ENCODE measurements at places on chromosomes 1 and 21.

DNA sequence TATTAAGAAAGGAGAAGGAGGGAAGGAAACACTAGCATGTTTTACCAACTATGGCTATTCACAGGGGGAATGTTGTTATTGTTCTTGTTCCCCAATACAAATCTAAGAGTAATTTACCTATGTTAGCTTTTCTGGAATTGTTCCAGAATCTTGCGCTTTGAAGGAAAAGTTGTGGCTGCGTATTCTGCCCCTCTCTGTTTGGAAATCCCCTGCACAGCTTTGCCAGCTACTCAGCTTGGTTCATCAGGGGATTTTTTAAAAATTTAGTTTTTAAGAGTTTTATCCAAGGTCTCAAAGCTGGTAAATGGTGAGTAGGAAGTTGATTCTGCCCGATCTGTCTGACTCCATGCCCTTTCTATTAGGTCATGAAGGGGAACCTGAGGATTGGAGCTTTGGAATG is 9.5 kb upstream of the IRF6 start:
- H3K27me3 ChIP-seq = no peaks in the 10 kb centered on the region
- H3K27ac ChIP-seq = no peak overlapping the region
- no peak for DNase-seq

- peak; percentile 66 for DNase-seq
- peak overlapping the region; percentile 78 for H3K4me3 ChIP-seq
- peaks cover 18% of the 10 kb centered on the region for H3K4me1 ChIP-seq
- H3K36me3 ChIP-seq = no peaks in the 10 kb centered on the region
- peak overlapping the region; percentile 15 for H3K27ac ChIP-seq
These were observed 569 bp downstream of the ATF3 start for GRCh38 chr1:212608959-212609700.

DNA sequence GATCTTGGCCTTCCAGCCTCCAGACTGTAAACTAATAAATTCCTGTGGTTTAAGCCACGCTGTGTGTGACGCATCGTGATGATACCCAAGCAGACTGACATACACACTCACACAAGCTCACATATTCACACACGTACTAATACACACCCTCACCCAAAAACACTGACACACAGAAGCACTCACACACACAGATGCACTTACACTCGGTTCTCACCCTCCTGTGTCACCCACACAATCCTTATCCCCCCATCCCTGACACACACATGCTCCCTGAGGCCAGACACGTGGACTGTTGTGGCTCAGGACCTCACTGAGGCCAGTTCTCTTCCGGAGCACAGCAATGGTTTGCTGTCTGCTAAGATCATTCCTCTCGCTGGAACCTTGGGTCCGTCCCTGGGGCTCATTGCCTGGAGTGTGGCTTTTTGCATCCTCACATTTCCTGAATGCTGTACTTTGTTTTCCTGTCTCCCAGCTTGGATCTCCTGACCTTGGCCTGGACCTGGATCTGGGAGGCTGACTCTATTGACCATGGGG is 76.9 kb upstream of the LYST start:
- no peak overlapping the region for H3K27ac ChIP-seq
- no peak for DNase-seq
- H3K36me3 ChIP-seq = no peaks in the 10 kb centered on the region

- no peaks in the 10 kb centered on the region for H3K27me3 ChIP-seq
- H3K27ac ChIP-seq = no peak overlapping the region
- no peak for DNase-seq
- no peaks in the 10 kb centered on the region for H3K36me3 ChIP-seq
- peaks cover 5% of the 10 kb centered on the region for H3K4me1 ChIP-seq
- H3K4me3 ChIP-seq = no peak overlapping the region
These were observed 41.0 kb upstream of the SEC16B start for GRCh38 chr1:178010674-178011464.

GRCh38 chr1:230047114-230047865 is 19.7 kb upstream of the GALNT2 start:
- peak; percentile 84 for DNase-seq
- no peak overlapping the region for H3K4me3 ChIP-seq
- peaks cover 5% of the 10 kb centered on the region for H3K4me1 ChIP-seq
- no peak overlapping the region for H3K27ac ChIP-seq
- no peaks in the 10 kb centered on the region for H3K27me3 ChIP-seq
- H3K36me3 ChIP-seq = no peaks in the 10 kb centered on the region

DNA sequence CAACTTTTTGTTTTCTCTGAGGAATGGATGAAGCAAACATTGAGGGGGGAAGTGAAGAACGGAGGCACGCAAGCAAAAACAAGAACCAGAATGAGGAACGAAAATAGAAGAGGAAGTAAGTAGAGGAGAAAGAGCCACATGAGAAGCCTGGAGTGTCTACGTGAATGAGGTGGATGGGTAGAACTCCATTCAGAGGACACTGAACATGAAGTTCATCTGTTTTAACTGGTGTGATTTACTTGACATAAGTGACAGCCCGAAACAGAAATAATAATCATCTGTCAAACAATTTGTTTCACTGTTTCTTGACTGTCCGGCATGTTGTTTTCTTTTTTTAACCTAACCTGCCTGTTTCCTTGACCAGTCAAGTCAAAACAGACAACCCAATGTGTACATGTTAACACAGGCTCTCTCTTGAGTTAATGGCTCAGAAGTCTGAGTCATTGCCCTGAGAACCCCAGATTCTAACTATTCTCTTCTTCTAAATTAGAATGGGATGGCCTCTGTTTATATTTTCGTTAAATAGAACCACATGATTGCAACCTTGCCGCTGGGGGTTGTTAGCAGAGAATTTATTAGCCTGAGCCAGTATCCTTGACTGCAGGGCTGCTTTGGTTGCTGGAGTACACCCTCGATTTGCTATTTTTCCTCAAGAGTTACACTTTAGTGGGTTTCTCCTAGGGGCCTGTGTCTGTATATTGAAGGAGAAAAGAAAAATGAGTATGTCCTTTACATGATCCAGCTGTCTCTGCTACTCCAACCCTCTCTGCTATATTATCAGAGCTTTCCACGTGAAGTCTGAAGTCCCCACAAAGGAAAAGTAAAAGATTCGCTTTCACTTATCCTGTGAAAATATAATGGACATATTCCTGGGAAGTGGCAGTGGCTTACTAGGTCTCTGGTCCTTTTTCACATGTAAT is 151.7 kb downstream of the ZC3H11B start:
- no peaks in the 10 kb centered on the region for H3K4me1 ChIP-seq
- no peaks in the 10 kb centered on the region for H3K36me3 ChIP-seq
- no peaks in the 10 kb centered on the region for H3K27me3 ChIP-seq
- no peak for DNase-seq

DNA sequence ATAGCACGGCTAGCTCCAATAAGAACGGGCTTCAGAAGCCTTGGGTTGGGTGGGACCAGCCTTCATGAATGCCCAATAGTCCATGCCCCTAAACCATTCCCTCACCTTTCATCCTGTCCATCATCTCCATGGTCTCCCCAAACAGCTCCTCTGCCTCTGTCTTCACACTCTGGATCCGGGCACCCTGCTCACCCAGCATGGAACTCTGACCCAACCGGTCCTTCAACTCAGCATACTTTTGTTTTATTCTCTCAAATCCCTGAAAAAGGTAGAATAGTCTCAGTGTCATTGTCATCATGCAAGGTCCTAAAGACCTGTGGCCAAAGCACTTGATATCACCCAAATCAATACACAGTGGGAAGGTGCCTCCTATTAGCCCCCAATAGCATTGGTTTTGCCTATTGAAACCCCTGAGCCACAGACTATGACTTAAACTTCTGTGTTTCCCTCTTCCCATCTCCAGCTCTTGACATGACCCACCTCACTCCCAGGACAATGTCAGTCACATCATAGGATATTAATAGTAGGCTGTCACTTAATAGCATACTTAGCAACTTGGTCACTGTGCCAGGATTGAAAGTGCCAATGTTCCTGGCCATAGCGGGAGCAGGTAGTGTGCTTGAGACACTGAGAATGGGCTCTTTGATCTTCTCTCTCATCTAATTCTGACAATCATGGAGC is 33.0 kb downstream of the CAMK1G start:
- H3K4me1 ChIP-seq = no peaks in the 10 kb centered on the region
- no peak overlapping the region for H3K4me3 ChIP-seq
- no peak for DNase-seq
- no peak overlapping the region for H3K27ac ChIP-seq
- H3K36me3 ChIP-seq = no peaks in the 10 kb centered on the region

- no peaks in the 10 kb centered on the region for H3K36me3 ChIP-seq
- H3K27me3 ChIP-seq = no peaks in the 10 kb centered on the region
- no peaks in the 10 kb centered on the region for H3K4me1 ChIP-seq
- DNase-seq = no peak
- no peak overlapping the region for H3K27ac ChIP-seq
- no peak overlapping the region for H3K4me3 ChIP-seq
These were observed 3.7 kb downstream of the ARHGEF16 start for GRCh38 chr1:3457910-3458883.

GRCh38 chr1:41751804-41752513 is 166.8 kb downstream of the HIVEP3 start:
- no peaks in the 10 kb centered on the region for H3K36me3 ChIP-seq
- no peak overlapping the region for H3K4me3 ChIP-seq
- H3K4me1 ChIP-seq = peaks cover 5% of the 10 kb centered on the region
- no peaks in the 10 kb centered on the region for H3K27me3 ChIP-seq

- H3K36me3 ChIP-seq = no peaks in the 10 kb centered on the region
- H3K4me1 ChIP-seq = peaks cover 4% of the 10 kb centered on the region
- no peak overlapping the region for H3K27ac ChIP-seq
- DNase-seq = no peak
These were observed 4.2 kb downstream of the ADAMTS5 start for GRCh38 chr21:26962621-26963181.

DNA sequence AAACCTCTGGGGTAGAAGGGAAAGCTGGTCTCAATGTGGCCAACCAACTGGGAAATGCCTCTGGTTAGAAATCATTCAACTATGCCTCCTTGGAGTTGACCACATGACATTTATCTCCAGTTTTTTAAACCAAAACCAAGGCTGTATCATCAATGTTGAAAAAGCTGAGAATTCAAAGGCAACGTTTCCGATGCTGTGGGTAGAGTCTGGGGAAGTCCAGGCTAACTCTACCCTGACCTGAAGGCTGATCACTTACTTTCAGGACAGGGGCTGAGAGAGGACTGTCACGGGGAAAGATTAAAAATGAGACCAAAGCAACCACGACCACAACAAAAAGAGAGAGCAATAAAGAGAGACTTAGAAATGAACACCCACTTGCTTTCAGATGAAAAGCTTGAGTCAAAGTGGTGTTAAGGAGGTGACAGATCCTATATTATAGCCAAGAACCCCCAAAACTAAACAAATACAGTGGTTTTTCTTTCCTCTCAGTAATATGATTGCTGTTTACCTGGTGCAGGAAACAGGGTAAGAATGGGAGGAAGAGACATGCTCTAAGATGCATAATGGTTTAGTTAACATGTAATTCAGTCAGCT is 90.8 kb upstream of the TNFSF4 start:
- H3K27me3 ChIP-seq = no peaks in the 10 kb centered on the region
- no peak for DNase-seq
- H3K4me1 ChIP-seq = no peaks in the 10 kb centered on the region
- no peaks in the 10 kb centered on the region for H3K36me3 ChIP-seq
- H3K4me3 ChIP-seq = no peak overlapping the region

DNA sequence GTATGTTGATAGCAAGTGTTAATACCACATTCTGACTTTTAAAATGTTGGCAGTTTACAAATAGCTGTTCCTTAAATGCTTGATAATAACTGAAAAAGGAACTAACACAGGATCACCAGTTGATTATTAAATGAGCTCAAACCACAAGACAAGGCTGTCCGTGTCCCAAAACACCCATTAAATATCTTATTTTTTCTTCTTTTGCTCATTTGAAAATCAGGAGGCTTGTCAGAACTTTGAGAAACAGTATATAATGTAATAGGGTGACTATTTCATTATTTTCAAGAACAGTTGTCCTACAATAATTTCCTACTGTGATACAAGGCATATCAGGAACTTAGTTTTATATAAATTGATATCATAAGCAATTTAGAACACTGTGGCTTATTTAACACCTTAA is 2.7 kb downstream of the CDKN2C start:
- H3K4me1 ChIP-seq = 0 out of 2 replicates have a peak, but pooled peaks cover 2% of the 10 kb centered on the region
- peaks cover 64% of the 10 kb centered on the region for H3K27me3 ChIP-seq
- H3K36me3 ChIP-seq = no peaks in the 10 kb centered on the region

DNA sequence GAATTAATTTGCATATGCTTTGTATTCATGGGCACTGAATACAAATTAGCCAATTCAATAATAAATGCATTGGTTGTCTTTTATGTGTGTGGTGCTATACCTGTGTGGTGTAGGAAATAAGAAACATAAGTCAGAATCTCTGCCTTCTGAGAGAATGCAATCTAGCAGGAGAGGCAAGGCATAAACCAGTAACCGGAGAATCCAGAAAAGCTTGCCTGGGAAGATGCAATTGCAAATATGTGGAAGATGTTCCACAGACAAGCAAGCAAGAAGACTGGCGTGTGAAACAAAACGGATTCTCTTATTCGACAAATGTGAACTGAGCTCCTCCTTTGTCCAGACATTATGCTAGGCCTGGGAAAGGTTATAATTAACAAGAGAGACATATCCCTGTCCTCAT is 134.3 kb downstream of the NR5A2 start:
- H3K27me3 ChIP-seq = no peaks in the 10 kb centered on the region
- no peak for DNase-seq
- H3K4me1 ChIP-seq = no peaks in the 10 kb centered on the region
- no peaks in the 10 kb centered on the region for H3K36me3 ChIP-seq
- no peak overlapping the region for H3K27ac ChIP-seq
